ENCODE measurements at places on chromosomes 2 and 18.
A peak's percentile ranks its signal among the peaks of the same experiment; 100 is the strongest.

GRCh38 chr2:70456585-70457495 is 96.8 kb downstream of the TGFA start:
- no peak for DNase-seq

- no peak for DNase-seq
Observed at GRCh38 chr2:44333994-44334393, 27.3 kb downstream of the PREPL start.

DNA sequence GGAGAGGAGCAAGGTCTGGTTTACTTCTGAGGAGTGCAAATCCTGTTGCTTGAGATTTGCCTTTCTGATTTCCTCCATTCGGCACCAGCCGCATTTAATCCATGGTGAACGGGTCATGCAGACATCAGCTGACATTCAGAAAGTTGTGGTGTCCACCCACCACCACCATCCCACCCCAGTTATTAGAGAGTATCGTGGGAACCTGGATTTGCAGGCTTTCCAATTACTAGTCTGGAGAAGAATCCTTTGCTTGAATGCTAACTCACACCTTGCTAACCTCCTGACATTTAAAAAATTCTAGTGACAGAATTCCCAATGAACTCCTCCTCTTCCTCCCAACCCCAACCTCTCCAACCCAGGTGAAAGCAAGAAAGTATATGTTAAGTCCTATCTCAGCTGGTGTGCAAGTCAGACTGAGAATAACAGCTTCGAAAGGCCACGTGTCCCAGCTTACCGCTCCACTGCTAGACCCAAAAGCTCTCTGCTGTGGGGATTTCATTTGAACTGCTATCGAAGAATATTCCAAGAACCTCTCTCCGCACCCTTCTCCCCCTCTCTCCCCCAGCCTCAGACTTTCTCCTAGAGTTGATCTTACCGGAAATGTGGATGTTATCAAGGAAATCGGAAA is 17.7 kb downstream of the BCL11A start:
- no peak for DNase-seq

- DNase-seq, result no peak
Observed at GRCh38 chr18:70301667-70302066, 12.8 kb downstream of the SOCS6 start.

DNA sequence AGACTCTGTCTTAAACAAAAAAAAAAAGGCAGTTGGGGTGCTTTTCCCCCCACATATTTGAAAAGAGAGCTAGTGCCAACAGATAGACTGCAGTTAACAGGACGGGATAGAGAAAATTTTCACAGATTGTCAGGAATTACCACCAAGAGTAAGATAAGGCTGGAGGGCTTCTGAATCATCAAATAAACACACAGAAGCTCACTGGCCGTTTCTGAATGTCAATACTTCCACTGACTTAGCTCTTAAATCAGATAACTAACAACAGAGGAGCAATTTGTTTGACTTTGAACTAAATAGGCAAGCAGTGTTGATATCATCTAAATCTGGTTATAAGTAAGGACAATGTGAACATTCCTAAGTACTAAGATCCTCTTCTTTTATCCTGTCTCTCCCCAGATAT is 34.7 kb downstream of the PIEZO2 start:
- DNase-seq, result no peak

DNA sequence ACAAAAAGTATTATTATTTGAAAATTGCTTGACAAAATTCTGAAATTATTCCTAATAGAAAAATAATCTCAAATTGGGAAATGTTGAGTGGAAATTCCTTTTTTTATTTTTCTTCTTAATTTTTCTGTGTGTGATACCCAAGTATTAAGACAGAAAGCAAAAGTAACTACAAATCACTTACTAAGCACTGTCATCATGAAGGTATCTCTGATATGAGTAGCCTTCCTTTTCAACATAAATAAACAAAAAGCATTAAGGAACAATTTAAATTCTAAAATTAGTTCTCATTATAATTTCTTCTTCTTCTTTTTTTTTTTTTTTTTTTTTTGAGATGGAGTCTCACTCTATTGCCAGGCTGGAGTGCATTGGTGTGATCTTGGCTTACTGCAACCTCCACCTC is 174.2 kb upstream of the RBMS1 start:
- no peak for DNase-seq

DNA sequence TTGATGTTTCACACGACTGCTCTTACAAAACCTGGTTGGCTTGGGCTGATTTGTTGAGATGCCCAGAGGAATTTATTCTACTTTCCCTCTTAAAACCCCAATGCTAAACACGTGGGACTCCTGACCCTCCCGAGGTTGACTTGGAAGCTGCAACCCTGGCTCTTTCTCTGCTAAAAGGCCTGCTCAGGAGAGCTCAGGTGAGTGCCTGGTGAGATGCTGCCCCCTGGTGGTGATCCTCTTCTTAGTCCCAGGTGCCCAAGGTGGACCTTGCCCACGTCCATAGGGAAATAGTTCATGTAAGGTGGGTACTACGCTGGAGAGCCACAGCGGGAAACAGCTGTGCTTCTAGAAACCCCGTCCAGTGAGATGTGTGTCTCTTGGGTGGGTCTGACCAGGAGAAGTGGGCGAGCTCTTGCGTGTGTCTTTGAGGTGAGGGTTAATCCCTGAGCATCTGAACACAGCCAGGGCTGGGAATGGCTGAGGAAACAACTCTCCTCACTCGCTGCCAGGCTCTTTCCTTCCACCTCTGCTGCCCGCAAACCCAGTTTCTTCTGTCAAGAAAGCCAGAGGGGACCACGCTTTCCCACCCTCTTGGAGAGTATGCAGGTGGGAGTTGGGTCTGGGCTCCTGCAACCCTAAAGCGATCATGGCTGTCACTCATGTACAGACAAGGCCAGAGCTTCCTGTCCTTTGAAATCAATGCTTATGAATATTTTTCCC is 25.5 kb upstream of the PXDN start:
- peak; percentile 86 for DNase-seq

DNA sequence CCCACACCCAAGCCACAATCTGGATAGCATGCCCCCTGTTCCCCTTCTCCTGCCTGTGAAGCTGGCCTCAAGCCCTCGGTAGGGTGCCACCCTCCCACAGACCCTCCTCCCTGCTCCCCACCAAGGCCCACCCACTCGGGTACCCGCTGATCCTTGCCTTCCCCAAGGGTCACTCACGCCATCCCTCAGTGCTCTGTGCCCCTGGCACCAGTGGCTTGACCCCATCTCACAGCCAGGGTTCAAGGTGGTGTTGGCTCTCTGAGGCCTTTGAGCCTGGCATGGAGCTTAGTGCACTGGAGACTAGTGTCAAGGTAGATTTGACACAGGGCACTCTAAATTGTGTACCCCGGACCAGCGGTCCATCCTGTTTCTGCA is 11.9 kb downstream of the ADRA2B start:
- no peak for DNase-seq

- DNase-seq, result no peak
Observed at GRCh38 chr2:187136646-187137045, 287.7 kb upstream of the ZSWIM2 start.

GRCh38 chr18:23373570-23373969 is 79.5 kb upstream of the RIOK3 start:
- no peak for DNase-seq

DNA sequence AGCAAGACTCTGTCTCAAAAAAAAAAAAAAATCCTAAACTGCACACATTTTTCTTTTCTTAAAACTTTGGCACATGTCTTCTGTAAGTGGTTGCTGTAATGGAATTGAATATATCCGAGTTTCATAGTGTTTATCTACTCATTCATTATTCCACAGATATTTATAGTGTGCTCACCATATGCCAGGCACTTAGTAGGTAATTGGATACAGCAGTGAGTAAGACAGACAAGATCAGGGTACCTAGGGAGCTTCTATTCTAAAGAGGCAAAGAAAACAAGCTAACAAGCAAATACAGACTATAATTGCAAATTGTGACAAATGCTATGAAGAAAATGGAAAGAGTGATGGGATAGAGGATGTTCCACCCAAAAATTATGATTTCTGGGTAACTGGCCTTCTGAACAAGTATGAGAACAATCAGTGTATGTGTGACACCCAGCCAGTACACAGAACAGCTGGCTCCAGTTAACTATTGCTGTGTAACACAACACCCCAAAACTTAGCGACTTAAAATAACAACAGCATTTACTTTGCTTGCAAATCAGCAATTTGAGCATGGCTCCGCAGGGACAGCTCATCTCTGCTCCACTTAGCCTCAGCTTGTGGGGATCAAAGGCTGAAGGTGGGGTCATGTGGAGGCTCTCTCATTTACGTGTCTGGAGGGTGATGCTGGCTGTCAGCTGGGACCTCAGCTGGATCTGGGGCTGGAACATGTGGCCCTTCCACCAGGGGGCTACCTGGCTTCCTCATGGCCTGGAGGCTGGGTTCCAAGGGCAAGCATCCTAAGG is 224.9 kb downstream of the INSIG2 start:
- DNase-seq, result no peak

DNA sequence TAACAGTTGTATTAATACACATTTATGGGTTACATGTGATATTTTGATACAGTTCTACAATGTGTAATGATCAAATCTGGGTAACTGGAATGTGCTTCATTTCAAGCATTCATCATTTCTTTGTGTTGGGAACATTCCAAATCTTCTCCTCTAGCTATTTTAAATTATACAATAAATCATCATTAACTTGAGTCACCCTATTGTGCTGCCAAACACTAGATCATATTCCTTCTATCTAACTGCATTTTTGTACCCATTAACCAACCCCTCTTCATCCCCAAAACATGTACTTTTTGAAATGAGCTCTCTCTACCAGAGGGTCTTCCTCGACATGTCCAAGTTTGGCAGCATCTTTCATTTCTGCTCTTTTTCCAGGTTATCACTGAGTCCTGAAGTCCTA is 81.1 kb upstream of the TTC39C start:
- DNase-seq, result no peak

GRCh38 chr18:10029711-10030110 is 115.9 kb downstream of the VAPA start:
- no peak for DNase-seq

GRCh38 chr2:196253116-196253480 is 81.7 kb upstream of the STK17B start:
- no peak for DNase-seq

- DNase-seq, result no peak
Observed at GRCh38 chr2:31578316-31578715, 2.4 kb downstream of the SRD5A2 start.

GRCh38 chr2:75277111-75277510 is 77.8 kb upstream of the TACR1 start:
- DNase-seq, result no peak

GRCh38 chr2:78778756-78779510 is 246.6 kb upstream of the REG3G start:
- DNase-seq, result no peak

- no peak for DNase-seq
Observed at GRCh38 chr2:235143789-235144188, 192.0 kb downstream of the SH3BP4 start.

DNA sequence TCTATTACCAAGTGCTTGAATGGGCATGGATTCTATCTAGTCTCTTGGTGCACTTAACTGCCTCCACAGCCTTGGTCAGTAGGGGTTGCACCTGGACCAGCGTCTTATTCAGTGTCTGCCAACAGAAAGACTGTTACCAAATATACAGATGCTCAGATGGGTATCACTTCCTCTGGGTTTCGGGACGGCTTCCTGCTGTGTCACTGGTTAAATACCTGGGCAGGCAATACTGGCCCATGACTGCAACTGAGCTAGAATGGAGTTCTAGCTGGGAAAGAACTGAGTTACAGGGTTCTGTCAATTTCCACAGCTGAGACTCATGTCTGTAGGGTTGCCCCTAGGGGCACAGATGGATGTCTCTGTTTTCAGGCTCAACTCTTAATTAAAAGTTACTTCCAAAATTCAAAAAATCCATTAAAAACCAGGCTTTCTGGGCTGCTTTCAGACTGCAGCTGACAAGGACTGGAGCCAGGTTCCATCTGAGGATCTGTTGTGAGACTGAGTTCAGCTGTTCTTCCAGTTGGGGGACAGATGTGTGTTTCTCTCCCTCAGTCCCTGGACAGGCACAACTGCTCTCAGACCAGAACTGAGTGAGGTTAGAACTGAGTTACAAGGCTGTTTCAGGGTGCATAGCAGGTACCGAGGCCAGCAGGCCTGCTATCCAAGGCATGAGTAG is 789.6 kb upstream of the SLC8A1 start:
- no peak for DNase-seq

GRCh38 chr2:97708048-97708380 is 5.4 kb upstream of the ZAP70 start:
- DNase-seq, result no peak

DNA sequence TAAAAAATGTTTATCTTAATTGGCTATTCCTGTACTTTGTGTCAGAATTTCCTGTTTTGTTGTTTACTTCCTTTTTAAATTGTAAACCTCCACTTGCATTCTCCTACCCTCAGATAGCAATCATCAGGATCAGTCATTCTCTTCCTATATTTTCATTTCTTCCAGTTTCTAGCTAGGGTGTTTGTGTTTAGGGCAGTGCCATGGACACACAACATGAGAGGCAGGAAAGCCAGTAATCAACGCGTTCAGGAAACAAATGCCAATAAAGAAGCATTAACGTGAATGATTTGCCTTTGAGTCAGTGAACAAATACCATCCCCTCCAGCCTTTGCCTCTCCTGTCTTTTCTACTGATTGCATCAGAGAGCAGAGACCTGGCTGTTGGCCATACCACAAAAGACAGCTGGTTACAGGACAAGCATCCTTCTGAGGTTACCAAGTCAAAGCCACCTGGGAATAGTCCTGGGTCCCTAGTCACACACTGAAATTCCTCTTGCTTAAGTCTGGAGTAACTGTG is 56.7 kb upstream of the FHL2 start:
- DNase-seq, result peak; percentile 85

DNA sequence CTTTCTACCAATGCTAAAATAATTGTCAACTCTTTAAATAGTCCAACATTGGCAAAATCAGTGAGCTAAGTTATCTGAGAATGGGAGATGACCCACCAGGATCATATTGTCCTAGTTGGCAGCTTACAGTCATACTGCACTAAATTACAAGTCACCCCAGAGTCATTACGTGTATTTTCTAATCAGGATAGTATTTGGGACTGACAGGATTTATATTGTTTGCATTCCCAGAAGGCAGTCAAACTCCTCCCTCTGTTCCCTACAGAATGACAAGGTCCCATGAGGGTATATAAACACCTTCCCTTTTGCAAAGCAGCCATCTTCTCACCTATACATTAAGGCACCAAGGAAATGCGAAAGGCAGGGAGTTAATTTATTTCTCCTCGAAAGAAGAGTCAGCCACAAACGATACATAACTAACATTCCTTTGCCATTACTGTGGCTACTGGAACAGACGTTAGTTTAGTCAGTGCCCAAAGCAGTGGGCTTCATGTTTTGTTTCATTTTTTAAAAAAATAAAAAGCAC is 125.3 kb downstream of the ANTXR1 start:
- no peak for DNase-seq

DNA sequence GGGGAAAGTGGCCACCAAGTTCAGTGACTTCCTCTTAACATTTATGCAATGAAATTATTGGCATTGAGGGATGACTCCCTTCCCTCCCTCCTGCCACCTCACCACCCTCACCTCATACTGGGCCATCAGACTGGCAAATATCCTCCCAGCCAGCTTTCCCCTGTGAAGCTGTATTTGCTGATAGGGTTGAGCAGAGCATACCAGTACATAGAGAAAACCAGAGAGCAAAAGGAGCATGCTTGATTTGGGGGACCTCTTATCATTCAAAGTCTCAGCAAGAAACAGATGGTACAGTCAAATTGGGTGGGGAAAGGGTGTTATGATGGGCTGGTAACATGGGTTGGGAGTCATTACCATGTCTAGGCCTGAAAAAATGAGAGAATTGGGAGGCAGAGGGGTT is 19.1 kb upstream of the B3GNT2 start:
- DNase-seq, result no peak
